ENCODE measurements at places on chromosomes 5 and 9.

DNA sequence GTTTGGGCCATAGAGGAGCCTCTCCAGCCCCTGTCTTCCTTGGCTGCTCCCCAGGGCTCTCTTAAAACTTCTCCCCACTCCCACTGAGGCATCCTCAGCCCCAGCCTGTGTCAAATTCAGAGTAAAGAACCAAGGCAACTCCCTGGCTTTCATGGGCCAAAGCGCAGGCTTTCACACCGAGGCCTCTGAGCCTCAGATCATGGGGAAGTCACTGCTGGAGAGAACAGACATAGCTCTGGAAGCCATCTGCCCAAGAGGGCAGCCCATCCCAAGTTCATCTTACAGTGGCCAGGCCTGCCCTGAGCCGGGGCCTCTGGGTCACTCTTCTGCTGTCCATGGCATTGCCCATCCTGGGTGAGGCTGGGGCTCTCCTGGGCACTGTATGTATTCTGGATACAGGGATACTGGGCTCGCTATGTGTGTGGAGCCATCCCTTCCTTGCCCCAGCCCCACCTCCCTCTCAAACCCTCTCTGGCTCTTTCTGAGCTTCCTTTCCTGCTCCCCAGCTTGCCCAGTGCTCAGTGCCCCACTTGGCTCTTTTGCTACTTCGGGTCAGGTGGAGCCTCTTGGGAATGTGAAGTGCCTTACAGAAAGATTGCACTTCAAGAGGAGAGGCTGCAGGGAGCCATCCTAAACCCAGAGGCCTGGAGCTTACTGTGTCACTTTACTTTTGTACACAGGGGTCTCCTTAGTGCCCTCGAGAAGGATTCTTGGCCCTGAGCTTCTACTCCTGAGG is 33.0 kb downstream of the TGFBI start:
- DNase-seq, result no peak

- no peak for DNase-seq
Measured at GRCh38 chr5:1366514-1366913, 21.6 kb upstream of the CLPTM1L start.

DNA sequence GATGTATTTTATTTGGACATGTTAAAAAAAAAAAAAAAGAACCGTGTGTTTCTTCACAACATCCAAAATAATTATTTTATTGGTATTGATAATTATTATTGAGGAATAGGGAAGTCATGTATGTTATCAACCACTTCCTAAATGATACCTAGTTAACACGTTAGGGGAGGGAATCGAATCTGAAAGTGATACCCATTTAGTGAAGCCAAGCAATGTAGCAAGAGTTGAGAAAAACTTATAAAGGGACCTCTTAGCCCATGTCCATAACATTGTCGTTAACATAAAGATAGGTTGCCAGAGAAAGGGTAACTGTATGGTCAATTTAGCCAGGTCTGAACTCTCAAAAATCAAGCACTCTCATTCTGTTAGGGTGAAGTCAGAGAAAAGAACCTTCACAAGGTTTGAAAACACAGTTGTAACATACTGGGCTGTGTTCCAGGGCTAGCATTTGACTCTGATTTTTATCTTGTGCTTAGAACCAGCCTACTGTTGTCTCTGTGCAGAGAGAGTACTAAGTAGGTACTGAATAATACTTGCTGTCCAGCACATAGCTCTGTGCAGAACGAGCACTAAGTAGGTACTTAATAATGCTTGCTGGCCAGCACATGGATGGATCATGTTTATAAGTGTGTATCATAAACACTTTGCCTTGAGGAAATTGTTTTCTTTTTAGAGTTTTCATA is 60.4 kb downstream of the GHR start:
- no peak for DNase-seq

DNA sequence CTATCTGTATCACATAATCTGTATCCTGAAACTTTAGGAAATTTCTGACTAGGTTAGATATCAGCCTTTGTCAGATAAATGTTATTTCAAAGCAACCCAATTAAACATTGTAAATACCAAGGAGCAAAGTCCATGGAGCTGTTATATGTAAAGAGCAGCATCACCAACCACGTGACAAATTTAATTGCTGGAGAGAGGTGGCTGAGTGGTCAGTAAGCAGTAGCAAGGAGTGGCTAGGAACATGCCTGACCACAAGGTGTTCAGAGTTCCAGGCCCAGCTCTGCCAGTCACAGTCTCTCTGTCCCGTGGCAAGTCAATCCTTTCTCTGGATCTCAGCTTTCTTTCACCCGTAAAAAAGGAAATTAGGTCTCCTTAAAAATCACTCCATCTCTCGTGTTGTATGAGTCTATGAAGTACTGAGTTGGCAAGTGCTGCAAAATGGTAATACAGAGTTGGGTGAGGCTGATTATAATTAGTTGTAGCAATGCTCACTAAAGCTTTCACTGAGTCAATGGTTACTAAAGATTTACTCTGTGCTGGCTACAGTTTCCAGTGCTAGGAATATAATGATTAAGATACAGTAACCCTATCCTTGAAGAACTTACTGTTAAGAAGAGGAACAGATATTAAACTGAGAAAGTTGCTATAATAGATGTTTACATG is 166.1 kb downstream of the GNAQ start:
- no peak for DNase-seq

DNA sequence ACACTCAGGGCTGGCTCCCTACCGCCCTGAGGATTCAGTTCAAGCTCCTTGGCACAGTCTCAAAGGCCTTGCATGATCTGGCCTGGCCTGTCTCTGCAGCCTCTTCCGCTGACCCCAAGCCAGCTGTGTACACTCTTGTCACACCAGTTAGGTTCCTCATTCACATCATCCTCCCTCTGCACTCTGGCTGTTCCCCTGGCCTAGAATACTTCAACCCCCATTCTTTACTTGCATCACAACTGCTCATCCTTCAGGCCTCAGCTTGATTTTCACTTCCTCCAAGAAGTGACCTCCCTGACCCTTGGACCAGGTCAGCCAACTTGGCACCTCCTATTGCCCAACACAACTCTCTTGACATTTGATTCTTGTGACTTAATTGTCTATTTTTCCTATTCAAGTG is 18.9 kb upstream of the PFDN1 start:
- DNase-seq, result no peak

- no peak for DNase-seq
Measured at GRCh38 chr9:209143-209758, 5.4 kb upstream of the DOCK8 start.

- DNase-seq, result no peak
Measured at GRCh38 chr5:8600843-8601242, 731.9 kb downstream of the MTRR start.

DNA sequence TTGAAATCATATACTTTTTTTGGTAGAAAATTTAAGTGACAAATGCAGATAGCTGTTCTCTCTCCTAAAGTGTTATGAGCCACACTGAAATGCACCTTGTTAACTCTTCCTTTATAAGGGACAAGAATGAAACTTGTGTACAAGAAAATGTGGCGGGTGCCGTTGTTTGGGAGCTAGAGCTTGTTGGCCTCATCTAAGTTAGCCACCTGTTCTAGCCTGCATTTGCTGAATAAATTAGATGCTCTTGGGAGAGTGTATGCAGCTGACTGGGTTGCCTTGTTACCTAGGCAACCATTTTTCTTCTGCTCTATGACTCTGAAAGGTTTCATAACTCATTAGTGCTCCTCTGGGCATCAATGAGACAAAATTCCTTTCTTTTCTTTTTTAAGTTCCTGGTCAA is 174.3 kb downstream of the TAF11L14 start:
- no peak for DNase-seq

- no peak for DNase-seq
Measured at GRCh38 chr5:125043781-125044391, 297.4 kb upstream of the ZNF608 start.

DNA sequence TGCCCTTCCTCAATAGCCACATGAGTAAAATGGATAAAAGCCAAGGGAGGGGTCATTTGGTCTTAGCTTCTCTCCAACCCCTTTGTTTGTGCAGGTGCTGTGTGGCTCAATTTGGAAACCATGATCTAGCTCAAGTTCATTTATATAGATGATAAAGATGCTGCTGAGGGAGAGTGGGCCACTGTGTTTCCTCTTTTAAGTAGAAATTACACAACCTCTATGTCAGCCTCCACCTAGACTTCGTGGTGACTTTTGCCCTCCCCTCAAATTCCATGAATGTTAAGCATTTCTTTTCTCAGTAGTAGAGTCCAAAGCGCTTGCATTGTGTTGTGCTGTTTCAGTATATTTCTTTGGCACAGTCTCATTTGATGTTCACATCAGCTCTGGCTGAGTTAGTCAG is 241.4 kb downstream of the ARHGAP26 start:
- DNase-seq, result no peak

- no peak for DNase-seq
Measured at GRCh38 chr5:55453211-55453610, 81.6 kb downstream of the PLPP1 start.

DNA sequence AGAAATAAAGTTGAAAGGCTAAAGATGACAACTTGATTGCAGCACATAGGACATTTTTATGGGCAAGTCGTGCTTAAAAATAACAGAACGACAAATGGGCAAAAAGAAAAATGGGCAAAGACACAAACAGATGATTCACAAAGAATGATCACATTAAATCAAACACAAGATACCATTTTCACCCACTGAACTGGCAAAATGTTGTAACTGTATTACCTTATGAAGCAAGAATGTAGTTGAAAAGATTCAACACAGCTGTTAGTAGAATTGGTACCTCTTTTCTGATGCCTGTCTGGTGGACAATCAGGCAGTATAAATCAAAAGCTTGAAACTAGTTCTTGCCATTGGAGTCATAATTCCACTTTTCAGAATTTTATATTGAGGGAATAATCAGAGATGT is 81.0 kb upstream of the PALM2AKAP2 start:
- no peak for DNase-seq

DNA sequence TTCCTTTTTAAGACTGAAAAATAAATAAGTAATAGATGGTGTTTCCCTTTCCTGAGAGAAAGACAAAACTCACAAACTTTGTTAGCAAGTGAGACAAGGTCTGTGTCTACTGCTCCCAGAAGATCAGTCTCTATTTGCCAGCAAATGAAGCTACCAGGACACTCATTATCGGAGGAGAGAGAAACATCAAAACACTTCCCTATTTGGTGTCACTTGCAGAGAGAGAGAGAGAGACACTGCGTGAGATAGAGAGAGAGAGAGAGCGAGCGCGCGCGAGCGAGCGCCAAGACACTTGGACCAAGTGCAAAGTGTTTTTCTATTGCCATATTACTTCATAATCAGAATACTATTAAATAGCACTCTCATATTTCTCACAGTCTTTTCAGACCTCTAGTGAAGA is 142.7 kb downstream of the KCNN2 start:
- DNase-seq, result no peak

DNA sequence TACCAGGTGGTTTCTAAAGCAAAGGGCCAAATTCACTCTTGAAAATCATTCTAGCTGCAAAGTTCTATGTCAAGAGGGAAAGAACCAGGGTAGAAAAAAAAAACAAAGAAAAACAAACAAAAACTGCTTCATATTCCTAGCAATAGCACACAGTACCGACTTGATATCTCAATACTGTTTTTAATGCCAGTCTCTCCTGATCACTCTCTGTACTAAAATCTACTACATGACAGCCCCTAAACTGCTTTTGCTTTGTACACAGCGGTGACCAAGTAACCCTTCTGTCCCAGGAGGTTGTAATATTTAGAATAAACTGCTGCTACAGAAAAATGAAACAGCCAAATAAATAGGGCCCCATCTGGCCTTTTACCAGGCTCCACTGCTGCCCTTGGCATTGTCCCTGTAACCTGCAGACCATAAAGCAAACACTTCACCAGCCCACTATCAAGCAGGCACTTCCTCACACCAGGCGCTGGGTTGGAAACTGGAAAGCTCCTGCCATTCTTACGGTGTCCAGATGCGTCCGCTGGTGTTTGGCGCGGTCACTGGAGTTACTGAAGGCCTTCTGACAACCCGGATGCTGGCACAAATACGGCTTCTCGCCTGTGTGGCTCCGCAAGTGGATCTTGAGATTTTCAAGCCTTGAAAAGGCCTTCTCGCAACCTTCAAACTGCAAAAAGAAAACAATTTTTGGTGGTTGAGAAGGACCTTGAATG is 363.2 kb downstream of the GLIS3 start:
- DNase-seq, result no peak

DNA sequence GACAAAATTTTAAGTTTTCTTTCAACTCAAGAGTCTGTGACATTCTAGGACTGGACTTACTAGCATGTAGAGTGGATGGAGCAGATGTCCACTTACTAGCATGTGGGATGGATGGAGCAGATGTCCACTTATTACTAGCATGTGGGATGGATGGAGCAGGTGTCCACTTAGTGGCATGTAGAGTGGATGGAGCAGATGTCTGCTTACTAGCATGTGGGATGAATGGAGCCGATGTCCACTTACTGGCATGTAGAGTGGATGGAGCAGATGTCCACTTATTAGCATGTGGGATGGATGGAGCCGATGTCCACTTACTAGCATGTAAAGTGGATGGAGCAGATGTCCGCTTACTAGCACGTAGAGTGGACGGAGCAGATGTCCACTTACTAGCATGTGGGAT is 2.4 kb downstream of the SLC36A1 start:
- DNase-seq, result no peak

GRCh38 chr9:106798016-106798799 is 64.8 kb upstream of the ZNF462 start:
- no peak for DNase-seq

DNA sequence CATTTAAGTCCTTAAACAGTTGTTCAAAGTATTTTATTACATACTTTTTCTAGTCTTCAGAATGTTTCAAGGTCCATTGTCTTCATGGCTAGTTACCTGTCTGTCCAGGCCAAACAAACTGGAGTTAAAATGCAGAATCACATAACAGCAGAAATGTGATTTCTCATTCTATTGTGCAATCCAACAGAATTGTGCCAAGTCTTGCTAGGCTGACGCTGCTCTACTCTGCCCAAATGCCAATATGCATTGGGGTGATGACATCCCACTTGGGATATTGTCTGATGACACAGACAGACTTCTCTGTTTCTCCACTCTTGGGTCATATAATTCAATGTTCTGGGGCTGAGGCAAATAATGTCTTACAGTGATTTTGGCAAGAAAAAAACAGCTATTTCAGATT is 5.2 kb upstream of the SLC22A5 start:
- no peak for DNase-seq

GRCh38 chr9:81225596-81225995 is 463.8 kb downstream of the TLE1 start:
- no peak for DNase-seq

GRCh38 chr9:129177443-129177790 is 644 bp downstream of the IER5L start:
- no peak for DNase-seq
